ENCODE measurements at places on chromosomes 13 and 19.

DNA sequence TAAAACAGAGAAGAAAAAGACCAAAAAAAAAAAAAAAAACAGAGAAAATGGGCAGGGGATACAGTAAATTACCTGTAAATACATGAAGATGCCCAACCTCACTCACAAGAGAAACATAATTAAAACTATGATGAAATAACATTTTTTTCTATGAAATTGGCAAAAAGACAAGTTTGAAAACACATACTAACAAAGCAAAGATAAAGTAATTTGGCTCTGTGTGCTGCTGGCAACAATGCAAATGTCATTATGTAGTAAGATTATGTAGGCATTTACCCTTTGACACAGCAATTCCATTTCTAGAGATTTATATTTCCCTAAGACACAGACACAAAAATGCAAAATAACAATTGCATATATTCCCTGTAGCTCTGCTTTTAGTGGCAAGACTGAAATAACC lies 20.2 kb downstream of the ZC3H13 start:
- no peak for DNase-seq

DNA sequence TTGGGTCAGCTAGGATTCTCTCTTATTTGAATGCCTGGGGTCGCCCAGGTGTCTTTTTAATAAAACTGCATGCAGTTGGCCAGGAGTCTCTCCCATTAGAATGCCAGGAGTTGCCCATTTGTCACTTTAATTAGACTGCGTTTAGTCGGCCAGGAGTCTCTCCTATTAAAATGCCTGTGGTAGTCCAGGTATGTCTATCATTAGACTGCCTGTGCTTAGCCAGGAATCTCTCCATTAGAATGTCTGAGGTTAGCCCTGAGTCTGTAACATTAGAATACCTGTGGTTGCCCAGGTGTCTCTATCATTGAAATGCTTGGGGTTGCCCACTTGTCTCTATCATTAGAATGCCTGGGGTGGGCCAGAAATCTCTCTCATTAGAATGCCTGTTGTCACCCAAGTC lies 1470.9 kb downstream of the UQCRFS1 start:
- no peak for DNase-seq

- DNase-seq, result no peak
Measured at GRCh38 chr13:36530861-36531590, 98.7 kb downstream of the CCNA1 start.

GRCh38 chr19:2711172-2711874 lies 8.8 kb upstream of the GNG7 start:
- DNase-seq, result no peak

DNA sequence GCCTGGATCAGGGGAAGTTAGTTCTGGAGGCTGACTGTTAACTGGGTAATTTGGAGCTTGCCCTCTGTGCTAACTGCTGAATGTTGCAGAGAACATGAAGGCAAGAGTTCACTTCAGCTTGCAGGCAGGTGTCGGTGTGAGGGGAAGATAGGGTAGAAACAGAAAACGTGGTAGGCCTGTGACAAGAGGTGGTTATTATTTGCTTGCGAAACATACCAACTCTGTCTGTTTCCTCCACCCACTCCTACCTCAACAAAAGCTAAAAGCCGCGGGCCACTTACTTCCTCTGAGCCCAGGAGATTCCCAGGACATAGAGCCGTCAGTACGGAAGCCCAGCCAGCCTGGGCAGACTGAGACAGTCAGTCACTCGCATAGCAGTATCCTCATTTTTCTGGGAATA lies 119.2 kb upstream of the ABCC4 start:
- no peak for DNase-seq

DNA sequence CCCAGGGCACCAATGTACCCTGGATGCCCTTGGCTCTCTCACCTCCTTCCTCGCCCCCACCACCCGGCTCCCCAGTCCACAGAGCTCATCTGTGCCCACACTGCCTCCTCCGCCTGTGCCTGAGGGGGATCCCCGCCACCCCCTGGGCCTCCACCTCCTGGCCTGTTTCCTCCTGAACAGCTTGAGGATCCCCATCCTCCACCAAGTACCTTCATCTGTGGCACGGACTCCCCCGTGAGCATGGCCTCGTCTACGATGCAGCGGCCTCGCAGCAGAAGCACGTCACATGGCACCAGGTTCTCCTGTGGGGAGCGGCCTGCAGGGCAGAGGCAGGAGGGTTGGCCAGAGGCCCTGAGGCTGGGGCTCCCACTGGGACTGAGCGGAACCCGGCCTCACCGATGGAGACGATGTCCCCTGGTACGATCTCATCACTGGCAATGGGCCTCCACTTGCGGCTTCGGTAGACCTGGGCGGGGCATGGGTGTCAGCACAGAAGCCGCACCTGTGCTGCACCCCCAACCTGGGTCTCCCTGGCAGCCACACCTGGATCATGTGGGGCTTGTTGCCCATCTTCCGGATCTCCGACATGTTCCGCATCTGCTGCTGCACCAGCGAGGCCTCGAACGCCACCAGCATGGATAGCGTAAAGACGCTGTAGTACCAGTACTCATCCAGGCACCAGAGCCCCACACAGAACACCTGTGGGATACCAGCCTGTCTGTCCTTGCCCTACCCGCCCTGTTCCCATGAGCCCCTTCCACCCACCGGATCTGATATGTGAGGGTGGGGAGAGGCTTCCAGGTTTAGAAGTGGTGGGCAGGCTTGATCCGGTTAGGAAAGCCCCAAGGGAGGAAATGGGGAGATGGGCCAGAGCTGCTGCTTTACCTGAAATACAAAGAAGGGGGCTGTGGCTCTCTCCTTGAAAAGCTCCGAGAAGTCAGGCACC lies 6.8 kb downstream of the ATP13A1 start:
- DNase-seq, result no peak

GRCh38 chr13:26423629-26424028 lies 133.9 kb upstream of the WASF3 start:
- DNase-seq, result no peak

- DNase-seq, result no peak
Measured at GRCh38 chr13:35784286-35784951, 307.9 kb upstream of the MAB21L1 start.

DNA sequence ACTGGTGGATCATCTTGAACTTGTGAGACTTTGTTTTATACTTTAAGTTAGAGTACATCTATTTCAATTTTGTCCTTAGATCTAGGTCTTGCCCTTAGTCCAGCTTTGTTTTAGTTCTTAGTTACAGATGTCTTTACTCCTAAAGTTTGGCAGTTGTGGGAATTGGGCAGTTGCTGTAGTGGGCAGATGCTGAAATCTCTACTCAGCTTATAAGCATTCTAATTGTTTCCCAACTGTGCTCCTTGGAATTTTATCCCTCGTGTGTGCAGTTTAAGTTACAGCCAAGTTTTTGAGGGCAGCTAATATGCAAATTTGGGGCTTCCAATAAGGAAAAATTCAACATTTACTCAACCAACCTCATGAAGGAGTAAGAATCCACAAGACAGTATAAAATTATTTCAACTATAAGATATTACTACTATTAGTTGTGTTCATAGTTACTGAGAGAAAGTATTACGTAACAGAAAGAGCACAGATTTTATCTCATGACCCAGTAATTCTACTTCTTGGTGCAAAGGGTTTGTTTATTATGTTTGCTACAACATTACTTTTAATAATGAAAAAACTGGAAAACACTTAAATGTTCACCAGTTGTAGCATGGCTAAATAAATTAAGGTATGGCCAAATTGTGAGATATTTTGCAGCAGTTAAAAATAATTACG lies 32.9 kb downstream of the CCDC122 start:
- no peak for DNase-seq

- no peak for DNase-seq
Measured at GRCh38 chr19:7988307-7988706, 17.1 kb downstream of the ELAVL1 start.

DNA sequence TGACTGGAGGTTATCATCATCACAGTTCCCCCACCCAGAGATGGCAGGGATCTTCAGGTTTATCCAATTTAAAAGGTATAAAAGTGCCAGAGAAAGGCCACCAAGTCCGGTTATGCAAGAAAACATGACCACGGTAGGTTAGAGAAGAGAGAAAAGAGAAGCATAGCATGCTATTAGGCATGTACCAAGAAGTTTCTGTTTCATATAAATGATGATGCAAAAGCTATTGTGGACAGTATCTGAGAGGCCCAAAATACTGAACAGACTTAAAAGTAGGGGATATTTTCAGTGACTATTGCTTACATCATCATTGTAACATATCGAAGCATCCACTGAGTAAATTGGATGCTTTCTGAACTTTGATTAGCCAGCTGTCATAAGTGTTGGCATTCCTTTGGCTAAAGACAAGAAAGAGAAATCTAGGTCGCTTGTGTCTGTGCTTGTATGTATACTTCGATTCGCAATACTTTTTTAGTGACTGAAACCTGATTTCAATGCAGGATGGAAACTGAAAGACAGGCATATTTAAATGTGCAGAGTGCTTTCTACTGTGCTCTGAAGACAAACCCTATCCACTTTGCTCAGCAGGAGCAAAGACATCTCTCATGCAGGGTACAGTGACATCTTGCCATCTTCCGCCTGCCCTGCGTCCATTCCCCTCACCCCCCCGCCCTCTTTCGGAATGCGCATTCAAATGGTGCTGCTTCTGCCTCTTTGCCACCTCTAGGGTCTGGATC lies 180.3 kb downstream of the SHISA2 start:
- no peak for DNase-seq

Data from naive thymus-derived CD4-positive, alpha-beta T cell (primary cell).